ENCODE measurements at places on chromosomes 7 and 10.

DNA sequence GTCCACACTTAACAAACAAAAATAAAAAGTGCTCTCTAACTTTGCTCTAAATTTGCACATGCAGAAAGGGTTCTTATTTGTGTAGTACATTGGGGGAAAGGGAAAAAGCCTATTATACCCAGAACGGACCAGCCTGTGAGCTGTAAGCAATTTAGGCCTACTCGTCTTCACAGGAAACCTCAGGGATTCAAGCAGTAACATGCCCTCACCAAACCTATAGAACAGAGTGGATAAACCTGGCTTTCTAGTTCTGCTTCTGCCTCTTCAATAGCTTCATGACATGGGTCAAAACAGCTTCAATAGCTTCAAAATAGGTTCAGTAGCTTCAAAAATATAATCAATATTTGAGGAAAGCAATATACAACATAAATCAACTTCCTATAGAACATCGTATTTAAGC is 163.7 kb downstream of the ARL4A start:
- DNase-seq = no peak

DNA sequence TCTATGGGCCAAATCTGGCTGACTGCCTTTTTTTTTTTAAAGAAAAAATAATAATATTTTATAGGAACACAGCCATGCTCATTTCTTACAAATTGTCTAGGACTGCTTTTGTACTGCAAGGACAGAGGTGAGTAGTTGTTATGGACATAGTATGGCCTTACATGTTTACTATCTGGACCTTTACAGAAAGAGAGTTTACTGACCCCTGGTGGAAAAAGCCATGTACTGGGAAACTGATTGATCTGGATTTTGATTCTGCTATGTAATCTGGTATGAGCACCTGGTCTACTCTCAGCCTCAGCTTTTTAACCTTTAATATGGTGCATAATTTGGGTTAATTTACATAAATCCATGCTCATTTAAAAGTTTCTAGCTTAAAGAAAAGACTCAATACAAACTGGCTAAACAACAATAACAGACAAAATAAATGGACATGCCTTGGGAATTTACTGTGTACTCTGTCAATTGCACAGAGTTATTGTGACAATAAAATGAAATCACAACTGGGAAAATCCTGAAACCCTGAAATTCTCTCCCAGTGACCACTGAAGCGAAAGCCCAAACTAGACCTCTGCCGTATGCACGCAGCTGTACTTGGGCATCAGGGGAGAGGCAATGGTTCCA is 260.7 kb downstream of the BMPER start:
- DNase-seq = peak; percentile 11

- DNase-seq = no peak
Measured at GRCh38 chr7:25384788-25385505, 156.7 kb upstream of the NPVF start.

DNA sequence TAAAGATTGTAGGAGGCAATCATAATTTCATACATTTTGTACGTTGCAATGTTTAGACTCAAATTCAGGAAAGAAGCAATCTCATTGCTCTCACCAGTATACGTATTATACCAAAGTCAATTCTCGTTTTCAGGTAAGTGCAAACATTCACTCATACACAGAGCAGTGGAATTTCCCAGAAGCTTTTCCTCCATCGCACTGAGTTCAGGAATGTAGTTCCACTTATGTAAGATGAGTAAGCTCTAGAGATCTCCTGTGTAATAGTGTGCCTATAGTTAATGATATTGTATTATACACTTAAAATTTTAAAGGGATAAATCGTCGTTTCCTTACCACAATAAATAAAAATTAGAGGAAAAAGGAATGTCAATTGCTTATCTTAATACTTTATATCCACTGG is 470.8 kb upstream of the KCND2 start:
- DNase-seq = no peak

DNA sequence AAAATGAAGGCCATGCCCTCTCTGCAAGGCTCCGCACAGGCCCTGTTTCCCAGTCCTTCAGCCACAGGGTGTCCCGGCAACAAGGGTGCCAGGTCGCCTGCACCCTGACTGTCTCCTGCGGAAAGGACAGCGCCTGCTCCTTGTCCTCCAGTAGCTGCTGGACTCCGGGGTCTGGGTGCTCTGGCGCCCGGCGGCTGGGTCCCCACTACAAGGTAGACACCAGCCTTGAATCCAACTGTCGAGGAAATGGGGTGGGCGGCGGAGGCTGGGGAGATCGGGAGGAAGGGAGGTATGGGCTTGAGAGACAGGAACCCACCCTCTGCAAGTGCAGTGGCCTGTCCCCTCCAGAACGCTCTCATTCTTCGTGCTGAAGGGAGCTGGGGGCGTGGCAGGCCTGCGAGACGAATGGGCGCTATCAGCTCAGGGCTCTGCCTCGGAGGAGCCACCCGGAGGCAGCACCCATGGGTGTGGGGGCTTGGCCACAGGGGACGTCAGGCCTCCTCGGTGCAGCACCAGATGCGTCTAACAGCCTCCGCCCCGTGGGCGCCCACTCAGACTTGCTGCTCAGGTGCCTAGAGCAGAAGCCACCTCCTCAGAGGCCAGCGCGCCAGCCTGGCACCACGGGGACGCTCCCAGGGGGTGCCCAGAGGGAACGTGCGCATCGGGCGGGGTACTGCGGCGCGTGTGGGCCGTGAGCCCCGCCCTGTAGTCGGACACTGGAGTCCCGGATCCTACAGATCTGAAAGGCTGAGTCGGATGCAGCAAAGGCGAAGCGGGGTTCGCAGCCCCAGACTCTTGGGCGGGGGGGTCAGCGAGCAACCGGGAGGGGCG is 15.6 kb downstream of the ADAM8 start:
- DNase-seq = peak; percentile 29

GRCh38 chr7:3157566-3158287 is 114.1 kb upstream of the CARD11 start:
- DNase-seq = no peak

DNA sequence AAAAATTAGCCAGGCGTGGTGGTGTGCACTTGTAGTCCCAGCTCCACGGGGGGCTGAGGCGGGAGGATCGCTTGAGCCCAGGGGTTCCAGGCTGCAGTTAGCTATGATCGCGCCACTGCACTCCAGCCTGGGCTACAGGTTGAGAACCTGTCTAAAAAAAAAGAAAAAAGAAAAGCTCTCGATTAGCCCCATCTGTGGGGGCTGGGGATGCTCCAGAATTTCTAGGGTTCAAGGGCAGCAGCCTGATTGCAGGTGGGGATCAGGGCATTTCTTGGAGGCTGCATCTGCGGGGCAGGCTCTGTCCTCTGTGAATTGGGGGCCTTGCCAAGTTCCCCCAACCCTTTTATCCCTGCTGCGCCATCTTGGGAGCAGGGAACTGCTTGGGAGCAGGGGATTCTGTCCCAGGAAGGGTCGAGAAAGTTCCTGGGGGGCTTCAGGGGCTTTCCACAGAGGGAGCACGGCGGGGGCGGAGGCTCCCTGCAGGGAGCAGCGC is 651 bp upstream of the ARPC1A start:
- DNase-seq = no peak

- peak; percentile 53 for DNase-seq
Measured at GRCh38 chr7:117645481-117646165, 165.8 kb downstream of the CFTR start.

DNA sequence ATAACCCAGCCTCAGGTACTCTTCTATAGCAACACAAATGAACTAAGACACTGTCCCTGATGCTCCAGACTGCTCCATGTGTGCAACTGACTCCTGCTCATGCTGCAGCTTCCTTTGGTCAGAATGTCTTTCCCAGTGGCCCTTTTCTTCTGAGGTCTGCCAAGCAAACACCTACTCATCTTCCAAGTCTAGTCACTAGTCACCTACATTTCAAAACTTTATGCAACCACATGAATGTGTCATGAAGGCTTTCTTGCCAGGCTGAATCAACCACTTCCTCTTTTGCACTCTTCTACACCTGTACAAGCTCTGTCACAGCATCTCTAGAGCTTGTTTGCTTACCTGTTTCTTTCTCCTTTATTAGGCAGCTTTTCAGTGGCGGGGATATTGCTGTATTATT is 75.8 kb downstream of the LSMEM1 start:
- no peak for DNase-seq

DNA sequence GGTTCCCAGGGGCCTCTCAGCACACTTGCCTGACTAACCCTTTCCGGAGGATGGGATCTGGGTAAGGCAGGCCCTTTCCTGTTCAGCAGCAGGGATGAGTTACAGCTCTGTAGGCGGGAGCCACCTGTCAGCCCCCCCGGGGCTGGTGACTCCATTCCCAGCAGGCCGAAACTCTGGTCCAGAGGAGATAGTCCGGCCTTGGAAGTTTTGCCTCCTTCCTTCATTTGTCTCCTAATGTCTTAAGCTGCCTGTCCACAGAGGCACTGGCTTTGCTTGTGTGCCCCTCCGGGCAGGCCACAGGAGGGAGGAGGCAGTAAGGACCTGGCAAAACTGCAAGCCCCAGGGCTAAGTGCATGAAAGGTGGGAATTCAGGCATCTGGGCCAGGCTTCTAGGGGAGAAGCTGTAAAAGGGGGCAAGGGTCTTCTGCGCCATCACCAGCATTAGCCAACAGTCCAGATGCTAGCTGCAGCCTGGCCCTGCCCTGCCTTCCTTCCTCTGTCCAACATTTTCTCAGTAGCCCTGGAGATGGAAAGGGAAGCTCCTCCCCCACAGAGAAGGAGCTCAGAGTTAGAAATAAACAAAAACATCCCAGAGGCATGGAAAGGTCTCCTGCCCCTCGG is 1.2 kb downstream of the ADIRF start:
- peak; percentile 17 for DNase-seq

DNA sequence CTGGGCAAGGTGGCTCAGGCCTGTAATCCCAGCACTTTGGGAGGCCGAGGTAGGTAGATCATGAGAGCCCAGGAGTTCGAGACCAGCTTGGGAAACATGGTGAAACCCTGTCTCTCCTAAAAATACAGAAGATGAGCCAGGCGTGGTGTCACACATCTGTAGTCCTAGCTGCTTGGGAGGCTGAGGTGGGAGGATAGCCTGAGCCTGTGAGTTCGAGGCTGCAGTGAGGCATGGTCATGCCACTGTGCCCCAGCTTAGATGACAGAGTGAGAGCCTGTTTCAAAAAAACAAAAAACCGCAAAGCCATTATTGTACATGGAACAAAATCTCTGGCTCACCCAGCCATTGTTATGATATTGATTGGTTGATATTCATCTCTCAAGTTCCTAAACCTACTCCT is 53.7 kb downstream of the KMT2E start:
- DNase-seq = no peak

DNA sequence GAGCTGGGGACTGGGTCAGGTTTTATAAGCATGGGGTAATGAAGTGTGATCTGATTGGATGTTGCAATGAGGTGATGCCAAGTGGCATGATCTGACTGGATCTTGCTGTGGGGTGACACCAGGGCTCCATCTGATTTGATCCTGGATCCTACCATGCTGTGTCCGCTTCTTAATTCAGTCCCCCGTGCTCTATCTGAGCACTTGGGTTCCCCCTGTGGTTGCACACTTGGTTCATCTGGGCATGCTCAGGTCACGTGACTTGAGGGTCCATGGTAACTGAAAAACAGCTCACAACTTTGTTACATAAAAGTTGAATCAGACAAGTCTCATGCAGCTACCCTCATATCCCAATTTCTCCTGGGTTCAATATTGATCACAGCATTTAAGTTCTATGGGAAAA is 448.6 kb upstream of the NRP1 start:
- no peak for DNase-seq

DNA sequence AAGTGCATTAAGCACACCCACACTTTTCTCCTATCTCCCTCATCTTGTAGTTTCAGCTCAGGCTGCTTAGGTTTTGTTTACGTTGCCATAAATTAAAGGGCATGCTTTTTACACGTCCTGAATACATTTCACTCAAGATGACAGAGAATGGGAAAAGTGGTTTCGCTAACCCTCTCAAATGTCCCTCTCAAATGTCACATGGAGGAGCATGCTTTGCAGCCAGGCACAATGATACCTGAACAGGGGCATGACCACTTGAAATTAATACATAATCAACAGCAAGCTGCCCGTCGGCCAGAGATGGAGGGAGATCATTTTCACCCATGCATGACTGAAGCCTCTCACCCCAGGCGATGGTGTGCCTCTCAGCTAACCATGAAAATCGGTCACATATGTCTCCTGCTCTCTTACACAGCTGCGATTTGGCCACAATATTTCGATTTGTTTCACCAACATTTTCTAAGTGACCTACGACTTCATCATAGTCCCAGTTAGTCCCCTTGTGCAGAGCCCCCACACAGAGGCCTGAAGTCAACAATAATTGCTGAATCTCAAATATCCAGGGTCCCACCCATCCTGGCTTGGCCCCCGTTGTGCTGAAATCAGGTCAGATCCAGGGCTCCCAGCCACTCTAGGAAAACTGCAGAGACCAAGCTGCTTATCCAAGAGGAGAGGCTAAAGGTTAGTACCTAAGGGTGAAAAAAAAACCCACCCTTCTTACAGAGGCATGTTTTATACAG is 373.9 kb upstream of the NFE2L3 start:
- DNase-seq = no peak

DNA sequence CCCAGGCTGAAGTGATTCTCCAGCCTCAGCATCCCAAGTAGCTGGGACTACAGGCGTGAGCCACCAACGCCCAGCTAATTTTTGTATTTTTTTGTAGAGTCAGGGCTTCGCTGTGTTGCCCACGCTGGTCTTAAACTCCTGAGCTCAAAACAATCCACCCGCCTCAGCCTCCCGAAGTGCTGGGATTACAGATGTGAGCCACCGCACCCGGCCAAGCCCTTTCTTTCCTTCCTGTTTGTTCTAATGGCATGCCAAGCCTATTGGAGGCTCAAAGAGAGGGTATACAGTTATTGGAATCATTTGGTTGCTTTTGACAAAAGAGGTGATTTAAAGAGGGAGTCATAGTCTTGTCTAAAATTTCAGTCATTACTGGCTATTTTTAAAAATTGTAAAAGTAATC is 46.0 kb upstream of the TRIM8 start:
- no peak for DNase-seq

- no peak for DNase-seq
Measured at GRCh38 chr7:39199006-39199405, 221.3 kb downstream of the POU6F2 start.

DNA sequence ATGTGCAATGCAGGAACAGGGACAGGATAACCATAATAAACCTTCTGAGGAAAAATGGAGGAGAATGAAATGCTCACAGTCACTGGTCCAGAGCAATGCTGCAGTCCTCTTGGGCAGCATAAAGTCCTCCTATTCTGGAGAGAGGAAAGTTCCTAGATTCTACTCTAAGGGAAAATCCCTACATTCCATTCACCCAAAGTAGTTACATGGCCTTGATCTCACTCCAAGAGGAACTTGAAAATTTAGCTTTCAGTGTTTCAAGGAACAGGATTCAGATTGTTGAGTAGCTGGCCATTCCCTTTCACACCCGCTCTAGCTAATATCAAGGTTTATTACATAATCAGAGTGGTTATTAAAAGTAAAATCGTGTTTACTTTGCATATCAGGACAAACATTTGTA is 168.3 kb downstream of the CHRM2 start:
- no peak for DNase-seq

- no peak for DNase-seq
Measured at GRCh38 chr7:121544238-121544637, 148.1 kb upstream of the FAM3C start.

- peak; percentile 88 for DNase-seq
Measured at GRCh38 chr7:151599401-151600227, 79.9 kb upstream of the RHEB start.

GRCh38 chr7:139828446-139828845 is 618 bp upstream of the TBXAS1 start:
- no peak for DNase-seq

All from SW 1271 (cell line).